ENCODE measurements at places on chromosomes 12 and 14. TPM values are rescaled to one million over a fixed set of nuclear protein-coding genes. Genes with fewer than 3 reads are reported as not detected.

RD3L gene
- not detected for total RNA-seq

PZP gene
- not detected for total RNA-seq

LRRC9 gene
- not detected for total RNA-seq

ASB2 gene
- 154 TPM for total RNA-seq

SERPINA5 gene
- 2.0 TPM for total RNA-seq

TAS2R46 gene
- total RNA-seq: 5.0 TPM

GSC gene
- 7.5 TPM for total RNA-seq

GRCh38 chr14:28673056-28673455 lies 93.5 kb upstream of the FOXG1 start:
- H3K27me3 ChIP-seq: no peaks in the 10 kb centered on the region
- no peaks in the 10 kb centered on the region for H3K4me1 ChIP-seq
- no peaks in the 10 kb centered on the region for H3K36me3 ChIP-seq
- H3K4me3 ChIP-seq: no peak overlapping the region
- DNase-seq: no peak
- no peak overlapping the region for H3K27ac ChIP-seq

DNA sequence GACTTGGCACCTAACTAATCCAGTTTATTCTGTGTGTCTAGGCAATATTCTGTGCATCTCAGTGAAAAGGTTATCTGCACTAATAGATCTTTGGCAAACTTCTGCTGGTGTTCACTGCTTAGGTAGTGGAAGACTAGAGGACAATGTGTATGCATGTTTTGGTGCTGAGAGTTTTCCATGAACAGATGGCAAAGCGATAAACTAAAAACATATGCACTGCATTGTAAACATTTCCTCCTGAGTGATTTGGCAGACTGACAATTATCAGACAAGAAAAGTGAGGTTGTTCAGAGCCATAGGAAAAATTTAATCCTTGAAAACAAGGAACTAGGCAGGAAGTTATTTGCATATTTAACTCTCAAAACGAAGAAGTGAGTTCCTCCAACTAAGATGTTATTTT lies 400.4 kb downstream of the ATP23 start:
- no peak overlapping the region for H3K27ac ChIP-seq
- no peak overlapping the region for H3K4me3 ChIP-seq
- H3K4me1 ChIP-seq: no peaks in the 10 kb centered on the region

- peaks cover 28% of the 10 kb centered on the region for H3K4me1 ChIP-seq
- no peak for DNase-seq
- peak overlapping the region; percentile 39 for H3K27ac ChIP-seq
- no peaks in the 10 kb centered on the region for H3K36me3 ChIP-seq
Measured at GRCh38 chr14:32724867-32725471, 213.7 kb upstream of the NPAS3 start.

GRCh38 chr14:104081951-104082464 lies 3.5 kb upstream of the ASPG start:
- DNase-seq: no peak
- H3K27me3 ChIP-seq: peaks cover 25% of the 10 kb centered on the region
- H3K4me3 ChIP-seq: no peak overlapping the region

DNA sequence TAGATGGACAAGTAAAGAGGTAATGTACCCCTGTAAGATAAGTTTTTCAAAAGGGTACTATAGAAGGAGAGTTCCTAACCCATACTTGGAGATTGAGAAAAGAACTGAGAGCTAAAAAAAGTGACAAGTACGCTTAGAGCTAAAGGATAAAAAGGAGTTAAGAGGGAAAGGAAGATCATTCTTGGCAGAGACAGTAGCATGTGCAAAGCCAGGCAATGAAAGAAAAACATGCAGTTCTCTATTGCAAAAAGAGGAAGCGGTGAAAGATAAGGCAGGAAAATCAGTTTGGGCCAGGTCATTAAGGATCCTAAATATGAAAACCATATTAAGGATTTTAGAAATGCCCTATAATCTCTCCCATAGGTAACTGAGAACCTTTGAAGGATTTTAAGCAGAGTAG lies 500.4 kb upstream of the GARIN6 start:
- no peaks in the 10 kb centered on the region for H3K4me1 ChIP-seq
- H3K27me3 ChIP-seq: no peaks in the 10 kb centered on the region
- H3K36me3 ChIP-seq: no peaks in the 10 kb centered on the region
- H3K27ac ChIP-seq: no peak overlapping the region
- no peak for DNase-seq

DNA sequence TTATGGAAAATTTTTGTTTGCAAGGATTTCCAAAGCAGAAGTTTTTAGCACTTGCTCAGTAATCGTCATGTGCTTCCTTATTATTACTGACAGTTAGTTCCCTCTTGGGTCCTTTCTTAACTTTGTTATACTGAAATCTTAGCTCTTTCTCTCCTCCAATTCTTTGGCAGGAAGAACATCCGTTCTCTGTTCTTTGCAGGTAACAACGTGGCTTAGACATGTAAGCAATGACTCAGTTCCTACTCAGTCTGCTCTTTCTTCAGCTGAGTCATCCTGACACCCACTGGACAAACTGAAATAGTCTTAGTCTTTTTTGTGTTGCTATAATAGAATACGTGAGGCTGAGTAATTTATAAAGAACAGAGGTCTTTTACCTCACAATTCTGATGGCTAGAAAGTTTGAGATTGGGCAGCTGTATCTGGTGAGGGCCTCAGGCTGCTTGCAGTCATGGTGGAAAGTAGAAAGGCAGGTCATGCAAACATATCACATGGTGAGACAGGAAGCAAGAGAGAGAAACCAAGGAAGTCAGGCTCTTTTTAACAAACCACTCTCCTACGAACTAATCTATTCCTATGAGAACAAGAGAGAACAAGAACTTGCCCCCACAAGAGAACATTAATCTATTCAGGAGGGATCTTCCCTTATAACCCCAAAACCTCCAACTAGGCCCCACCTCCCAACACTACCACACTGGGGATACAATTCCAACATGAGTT lies 49.2 kb downstream of the TESPA1 start:
- H3K27ac ChIP-seq: no peak overlapping the region
- H3K4me1 ChIP-seq: no peaks in the 10 kb centered on the region
- no peak for DNase-seq
- H3K36me3 ChIP-seq: no peaks in the 10 kb centered on the region

DNA sequence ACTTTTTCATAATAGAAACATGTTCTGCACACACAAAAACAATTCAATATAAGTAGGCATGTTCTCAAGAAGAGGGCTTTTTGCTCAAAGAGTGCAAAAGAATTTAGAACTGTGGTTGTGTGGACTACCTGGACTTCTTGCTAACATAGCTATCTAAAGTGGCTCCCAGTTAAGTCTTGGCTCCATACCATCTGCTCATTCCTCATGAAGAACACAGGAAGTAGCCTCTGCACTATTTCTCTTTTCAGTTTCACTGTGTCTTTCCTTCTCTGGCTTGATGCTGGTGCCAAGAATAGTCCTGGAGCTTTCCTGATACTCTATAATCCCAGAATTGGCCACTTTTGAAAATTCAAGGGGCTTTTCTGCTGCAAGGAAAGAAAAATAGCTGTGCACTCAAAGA lies 127.4 kb downstream of the CCER1 start:
- no peaks in the 10 kb centered on the region for H3K4me1 ChIP-seq
- no peak for DNase-seq
- H3K36me3 ChIP-seq: no peaks in the 10 kb centered on the region
- no peak overlapping the region for H3K27ac ChIP-seq
- H3K27me3 ChIP-seq: no peaks in the 10 kb centered on the region

- no peaks in the 10 kb centered on the region for H3K36me3 ChIP-seq
- H3K27me3 ChIP-seq: no peaks in the 10 kb centered on the region
- DNase-seq: no peak
- no peak overlapping the region for H3K4me3 ChIP-seq
- H3K4me1 ChIP-seq: no peaks in the 10 kb centered on the region
- H3K27ac ChIP-seq: no peak overlapping the region
Measured at GRCh38 chr12:107200394-107200793, 107.0 kb upstream of the CRY1 start.

- no peak overlapping the region for H3K4me3 ChIP-seq
- no peaks in the 10 kb centered on the region for H3K27me3 ChIP-seq
- peaks cover 9% of the 10 kb centered on the region for H3K36me3 ChIP-seq
- no peak for DNase-seq
- no peaks in the 10 kb centered on the region for H3K4me1 ChIP-seq
- H3K27ac ChIP-seq: no peak overlapping the region
Measured at GRCh38 chr12:62328296-62328921, 68.2 kb downstream of the USP15 start.

DNA sequence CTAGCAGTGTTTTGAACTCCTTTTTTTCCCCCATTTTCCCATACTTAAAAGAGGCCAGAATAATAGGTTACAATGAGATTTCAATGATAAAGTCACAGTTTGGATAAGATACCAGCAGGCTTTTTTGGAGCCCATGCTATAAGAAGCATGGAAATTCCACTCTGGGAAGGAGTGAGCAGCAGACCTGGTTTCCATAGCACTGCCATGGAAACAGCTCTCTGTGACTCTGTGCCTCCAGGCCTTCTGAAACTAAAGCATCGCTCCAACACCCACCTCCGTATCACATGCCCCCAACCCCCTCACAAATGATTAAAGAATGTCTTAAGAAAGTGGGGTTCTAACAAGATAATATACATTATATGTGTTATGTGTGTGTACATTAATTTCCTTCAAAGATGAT lies 165.0 kb downstream of the GRIN2B start:
- H3K27ac ChIP-seq: no peak overlapping the region
- H3K36me3 ChIP-seq: no peaks in the 10 kb centered on the region
- H3K4me1 ChIP-seq: no peaks in the 10 kb centered on the region
- no peak for DNase-seq
- no peak overlapping the region for H3K4me3 ChIP-seq

DNA sequence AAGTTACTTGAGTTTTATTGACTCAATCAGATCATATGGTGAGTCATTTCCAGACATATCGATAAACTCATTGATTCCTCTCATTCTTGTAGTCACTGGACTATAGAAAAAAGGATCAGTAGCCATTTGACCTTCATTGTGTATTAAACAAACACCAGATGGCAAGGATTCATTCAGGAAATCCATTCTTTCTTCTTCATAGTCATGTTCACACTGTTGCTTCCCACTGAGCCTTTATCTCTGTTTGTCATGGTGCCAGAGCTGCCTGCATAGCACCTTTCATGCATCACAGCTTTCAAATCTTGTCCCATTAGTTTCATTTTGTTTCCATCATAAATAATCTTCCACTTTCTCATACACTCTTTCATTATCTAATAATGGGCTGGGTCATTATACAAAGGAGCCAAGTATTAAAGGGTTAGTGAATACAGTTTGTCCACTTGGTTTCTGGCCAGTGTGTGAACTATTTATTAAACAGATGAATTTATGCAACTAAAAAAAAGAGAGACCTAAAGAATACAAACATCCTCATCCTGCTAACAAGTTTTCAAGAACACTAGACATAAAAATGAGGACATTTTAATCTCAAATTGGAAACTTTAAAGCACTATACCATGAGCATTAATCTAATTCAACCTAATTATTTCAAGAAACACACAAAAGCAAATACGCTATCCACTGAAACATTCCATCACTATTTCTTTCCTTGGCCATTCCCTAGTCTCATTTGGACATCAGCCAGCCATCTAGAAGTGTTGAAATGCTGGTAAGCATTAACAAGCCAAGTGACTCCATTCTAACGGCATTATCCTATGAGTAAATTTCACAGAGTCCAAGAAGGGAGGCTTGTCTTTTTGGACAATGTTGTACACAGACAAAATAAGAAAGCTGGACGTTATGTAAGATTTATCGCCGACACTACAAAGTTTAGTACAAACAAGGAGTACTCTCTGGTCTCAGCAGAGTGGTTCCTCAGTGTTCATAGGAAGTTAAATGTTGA lies 476.5 kb downstream of the FOXG1 start:
- peaks cover 5% of the 10 kb centered on the region for H3K4me1 ChIP-seq
- no peak overlapping the region for H3K4me3 ChIP-seq
- no peaks in the 10 kb centered on the region for H3K36me3 ChIP-seq
- H3K27me3 ChIP-seq: no peaks in the 10 kb centered on the region
- no peak for DNase-seq
- no peak overlapping the region for H3K27ac ChIP-seq

DNA sequence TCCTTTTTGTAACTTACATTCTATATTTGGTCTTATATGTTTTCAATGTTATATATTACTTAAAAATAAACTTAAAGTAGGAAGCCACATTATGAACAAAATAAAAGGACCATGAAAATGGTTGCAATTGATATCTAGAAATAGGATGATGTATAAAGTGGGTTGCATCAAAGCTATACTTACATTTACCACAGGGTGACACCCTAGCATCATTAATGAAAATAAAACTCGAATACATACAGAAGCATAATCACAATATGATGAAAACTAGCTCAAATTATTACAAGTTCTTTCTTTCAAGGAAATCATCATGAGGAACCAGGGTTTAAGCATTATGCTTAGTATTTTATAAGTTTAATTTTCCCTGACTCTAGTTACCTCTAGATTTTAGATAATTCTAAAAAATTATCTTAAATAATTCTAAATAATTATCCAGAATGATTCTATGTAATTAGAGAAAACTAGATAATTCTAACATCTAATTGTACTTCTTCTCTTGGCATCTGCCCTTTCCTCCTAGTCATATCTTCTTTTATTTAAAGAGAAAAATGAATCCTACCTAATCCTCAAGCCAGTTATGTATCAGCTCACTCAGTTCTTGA lies 31.2 kb downstream of the TAS2R7 start:
- H3K36me3 ChIP-seq: no peaks in the 10 kb centered on the region
- H3K4me3 ChIP-seq: no peak overlapping the region
- H3K27me3 ChIP-seq: no peaks in the 10 kb centered on the region
- H3K27ac ChIP-seq: no peak overlapping the region

GRCh38 chr12:107921062-107921461 lies 146.6 kb downstream of the ASCL4 start:
- H3K36me3 ChIP-seq: no peaks in the 10 kb centered on the region
- no peaks in the 10 kb centered on the region for H3K4me1 ChIP-seq
- H3K4me3 ChIP-seq: no peak overlapping the region
- no peak overlapping the region for H3K27ac ChIP-seq

- no peak for DNase-seq
- H3K36me3 ChIP-seq: no peaks in the 10 kb centered on the region
- no peak overlapping the region for H3K4me3 ChIP-seq
- H3K27me3 ChIP-seq: no peaks in the 10 kb centered on the region
- no peaks in the 10 kb centered on the region for H3K4me1 ChIP-seq
- H3K27ac ChIP-seq: no peak overlapping the region
Measured at GRCh38 chr12:95723693-95724384, 66.7 kb downstream of the NTN4 start.
